Suppressor macrophage (primary cell): ENCODE measurements at places on chromosomes 6 and 20.
A peak's percentile ranks its signal among the peaks of the same experiment; 100 is the strongest.

GRCh38 chr6:45021676-45022075, 306.5 kb upstream of the RUNX2 start:
- no peak for DNase-seq

DNA sequence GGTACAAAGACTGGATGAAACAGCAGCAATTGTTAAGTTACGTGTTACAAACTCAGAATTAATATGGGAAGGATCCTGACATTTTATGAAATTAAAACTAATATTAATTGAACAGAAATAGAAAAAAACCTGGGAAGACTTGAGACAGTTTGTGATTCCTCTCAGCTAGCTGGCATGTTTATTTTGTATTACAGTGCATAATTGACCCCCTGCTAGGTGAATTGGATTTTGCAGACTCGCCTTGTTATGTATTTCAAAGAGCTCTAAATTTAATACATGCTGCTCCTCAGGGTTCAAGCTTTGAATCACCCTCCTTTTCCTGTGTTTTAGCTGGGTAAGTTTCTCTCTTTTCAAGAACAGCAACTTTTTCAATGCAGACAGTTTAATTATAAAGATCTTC, 339.4 kb downstream of the PLCB1 start:
- DNase-seq = no peak

DNA sequence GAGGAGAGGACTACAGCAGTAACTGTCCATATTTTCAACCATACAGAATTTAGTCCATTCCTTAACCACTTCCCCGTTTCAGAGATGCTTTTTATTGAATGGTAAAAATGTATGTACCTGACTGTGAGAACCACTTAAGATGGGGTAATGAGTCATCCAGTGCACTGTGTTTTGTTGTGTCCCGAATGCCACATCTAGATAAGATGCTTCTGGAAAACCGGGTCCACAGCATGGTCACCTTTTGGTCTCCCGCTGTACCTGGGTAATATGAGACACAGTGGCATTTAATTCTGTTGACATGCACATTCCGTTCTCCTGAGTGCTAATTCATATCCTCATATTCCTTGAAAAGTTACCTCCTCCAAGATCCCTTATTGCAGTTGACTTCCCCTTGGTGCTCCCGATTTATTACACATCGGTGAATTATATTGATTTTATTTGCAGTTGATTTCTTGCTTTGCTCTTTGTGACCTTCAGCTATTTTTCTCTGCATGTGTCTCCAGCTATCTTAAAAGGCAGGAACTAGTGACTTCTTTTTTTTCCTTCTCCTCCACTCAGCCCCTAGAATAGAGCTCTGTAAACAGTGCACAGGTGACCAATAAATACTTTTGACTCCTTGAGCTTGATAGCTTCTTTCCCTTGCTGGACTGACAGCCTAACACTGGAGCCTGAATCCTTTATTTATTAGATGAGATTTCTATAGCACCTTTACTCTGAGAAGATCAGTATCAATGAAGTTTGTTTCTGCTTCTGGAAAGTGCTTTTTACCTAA, 314.6 kb downstream of the ZFAND3 start:
- DNase-seq = no peak

DNA sequence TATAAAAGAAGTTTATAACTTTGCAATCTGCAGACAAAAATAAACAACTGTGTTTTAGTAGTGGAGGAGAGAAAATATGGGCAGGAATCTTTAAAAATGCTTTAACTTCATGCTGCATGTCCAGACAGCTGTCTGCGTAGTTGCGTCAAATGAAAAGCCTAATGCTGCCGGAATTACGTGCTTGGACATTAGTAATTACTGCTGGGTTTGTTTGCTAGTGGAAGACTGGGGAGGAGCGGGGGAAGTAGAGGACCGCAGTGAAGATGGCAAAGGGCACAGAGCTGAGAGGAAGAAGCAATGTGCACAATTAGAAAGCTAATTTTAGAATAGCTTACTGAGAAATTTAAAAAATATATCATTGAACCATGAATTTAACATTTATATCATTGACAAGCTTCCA, 2.4 kb downstream of the SNAP25 start:
- no peak for DNase-seq

GRCh38 chr6:154276810-154277628, 79.6 kb downstream of the IPCEF1 start:
- DNase-seq = peak; percentile 80

GRCh38 chr6:54655162-54655561, 191.4 kb upstream of the FAM83B start:
- DNase-seq = no peak
